Activated naive CD4-positive, alpha-beta T cell treated with anti-CD3 and anti-CD28 coated beads, Interleukin-2, amount 50 U/mL, for 72 hours (primary cell): ENCODE measurements at places on chromosomes 16 and 17. TPM values are rescaled to one million over a fixed set of nuclear protein-coding genes. Genes with fewer than 3 reads are reported as not detected.

AXIN1 gene
- total RNA-seq, result 22.8 TPM

DNA sequence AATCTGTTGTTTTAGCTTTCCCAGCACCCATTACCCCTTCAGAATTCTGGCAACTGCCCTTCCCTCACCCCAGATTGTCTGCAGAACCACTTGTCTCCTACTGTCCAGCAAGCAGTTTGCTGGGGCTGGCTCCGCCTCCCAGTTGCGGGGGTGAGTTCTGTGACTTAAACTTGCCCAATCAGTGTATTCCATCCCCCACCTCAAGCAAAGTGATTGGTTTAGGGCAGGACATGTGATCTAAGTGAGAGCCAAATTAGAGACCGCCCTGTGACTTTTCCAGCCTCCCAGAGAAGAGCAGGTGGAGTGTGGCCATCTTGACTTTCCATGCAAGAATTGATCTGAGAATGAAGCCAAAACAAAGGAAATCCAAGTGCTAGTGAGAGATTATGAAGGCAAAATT lies 22.7 kb upstream of the SRCIN1 start:
- no peak for DNase-seq

BAIAP3 gene
- total RNA-seq, result 1.9 TPM

DNA sequence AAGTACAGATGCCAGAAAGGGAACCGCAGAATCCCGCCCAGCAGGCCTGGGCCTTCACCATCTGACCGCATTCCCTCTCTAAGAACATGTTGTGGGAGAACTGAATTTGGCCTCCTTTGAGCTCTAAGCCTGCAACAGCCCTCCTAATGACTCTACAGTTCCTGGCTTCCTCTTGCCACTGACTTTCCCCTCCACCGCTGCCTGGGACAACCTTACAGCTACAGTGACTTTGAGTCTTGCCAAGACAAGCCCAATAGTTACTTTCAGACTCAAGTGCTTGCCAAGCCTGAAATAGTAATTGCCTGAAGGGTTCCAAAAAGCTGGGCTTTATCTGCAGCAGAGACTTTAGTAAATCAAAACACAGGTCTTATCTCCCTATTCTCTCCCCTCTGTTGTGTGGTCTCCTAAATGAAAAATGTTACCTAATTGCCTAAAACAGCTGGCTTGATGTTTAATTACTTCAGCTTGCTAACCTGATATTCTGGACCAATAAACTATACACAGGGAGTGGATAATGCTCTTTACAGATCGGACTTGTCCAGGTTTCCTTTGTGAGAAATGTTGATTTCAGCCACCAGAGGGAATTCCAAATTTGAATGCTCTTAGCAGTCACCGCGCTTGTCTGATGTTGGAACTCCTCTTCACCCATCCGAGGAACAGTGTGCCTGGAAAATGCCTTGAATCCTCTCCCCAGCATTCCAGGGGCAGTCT lies 85.1 kb upstream of the TBX2 start:
- no peak for DNase-seq

GRCh38 chr17:68200689-68201417 lies 47.0 kb upstream of the AMZ2 start:
- peak; percentile 76 for DNase-seq

DNA sequence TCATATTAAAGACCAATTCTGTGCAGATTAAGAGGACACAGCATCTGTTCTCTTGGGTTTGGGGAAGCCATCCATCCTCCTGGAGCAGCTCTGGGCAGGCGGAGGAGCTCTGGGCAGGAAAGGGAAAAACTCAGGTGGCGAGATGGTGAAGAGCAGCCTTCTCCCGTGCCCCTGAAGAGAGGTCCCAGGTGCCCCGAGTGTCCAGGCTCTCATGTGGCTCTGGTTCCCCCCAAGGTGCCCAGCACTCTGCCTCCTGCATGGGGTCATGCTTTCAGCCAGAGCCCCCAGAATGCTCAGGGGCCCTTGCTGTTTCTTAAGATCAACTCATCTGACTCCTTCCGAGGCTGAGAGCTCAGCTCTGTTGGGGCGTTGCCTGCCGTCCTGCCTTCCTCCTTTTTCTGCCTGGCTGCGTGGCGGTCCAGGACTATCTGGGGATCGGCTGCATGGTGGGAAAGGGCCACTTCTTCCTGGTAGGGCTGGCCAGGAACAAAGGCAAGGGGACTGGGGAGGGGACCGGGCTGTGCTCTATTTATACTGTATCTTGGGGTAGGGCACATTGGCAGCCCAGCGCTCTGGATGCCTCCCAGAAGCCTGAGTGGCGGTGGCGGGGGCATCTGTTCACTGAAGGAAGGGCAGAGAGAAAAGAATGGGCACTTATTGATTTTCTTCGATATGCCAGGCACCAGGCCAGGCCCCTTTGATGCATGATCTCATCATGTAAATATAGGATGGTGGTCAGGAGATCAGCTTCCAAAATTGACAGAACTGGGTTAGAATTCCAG lies 103.2 kb upstream of the SDK2 start:
- no peak for DNase-seq

DNA sequence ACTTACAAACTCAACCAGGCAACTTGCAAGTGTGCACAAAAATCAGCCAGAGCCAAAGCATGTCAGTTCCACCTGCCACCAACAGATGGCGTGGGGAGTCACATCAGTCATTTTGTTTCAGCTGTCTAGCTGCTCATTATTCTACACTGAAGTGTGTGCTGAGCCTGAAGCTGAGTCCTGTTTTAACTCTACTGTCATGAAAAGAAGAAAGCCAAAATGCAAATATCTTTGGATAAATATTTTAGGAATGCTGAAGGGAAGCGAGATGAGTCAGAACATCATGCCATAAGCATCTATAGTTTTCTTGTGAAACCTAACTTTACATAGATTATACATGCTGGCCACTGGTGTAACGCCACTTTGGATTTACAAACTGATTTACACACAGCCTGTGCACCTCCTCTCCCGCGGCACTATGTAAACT lies 172.6 kb downstream of the CDK5R1 start:
- peak; percentile 66 for DNase-seq

SNX20 gene
- total RNA-seq, result 48.4 TPM

- no peak for DNase-seq
Observed at GRCh38 chr17:65013613-65014391, 42.7 kb downstream of the GNA13 start.
